Pulmonary artery endothelial cell (primary cell): ENCODE measurements at places on chromosomes 16 and 17. TPM values are rescaled to one million over a fixed set of nuclear protein-coding genes. Genes with fewer than 3 reads are reported as not detected.
A peak's percentile ranks its signal among the peaks of the same experiment; 100 is the strongest.

Gene TLCD1
- 1.1 and 1.4 TPM in 2 replicates for total RNA-seq

GRCh38 chr16:76797457-76797856 lies 393.5 kb upstream of the MON1B start:
- no peak for DNase-seq

DNA sequence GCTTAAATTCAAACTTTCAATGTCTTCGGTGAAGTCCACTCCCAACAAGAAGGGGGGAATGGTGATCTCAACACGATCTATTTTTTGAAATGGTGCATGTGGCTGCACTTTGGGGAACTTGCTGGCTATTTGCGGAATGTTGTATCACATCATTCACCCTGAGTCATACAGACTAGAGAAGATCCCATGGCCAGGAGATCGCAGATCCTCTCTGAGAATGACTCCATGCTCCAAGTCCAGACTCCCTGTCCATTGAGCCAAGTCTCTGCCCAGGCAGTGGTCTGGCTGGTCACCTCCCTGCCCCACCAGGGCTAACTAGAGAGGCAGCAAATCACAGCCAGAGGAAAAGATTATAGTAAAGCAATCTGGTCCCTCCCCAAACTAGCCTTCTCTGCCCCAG lies 120.6 kb downstream of the XYLT1 start:
- no peak for DNase-seq

DNA sequence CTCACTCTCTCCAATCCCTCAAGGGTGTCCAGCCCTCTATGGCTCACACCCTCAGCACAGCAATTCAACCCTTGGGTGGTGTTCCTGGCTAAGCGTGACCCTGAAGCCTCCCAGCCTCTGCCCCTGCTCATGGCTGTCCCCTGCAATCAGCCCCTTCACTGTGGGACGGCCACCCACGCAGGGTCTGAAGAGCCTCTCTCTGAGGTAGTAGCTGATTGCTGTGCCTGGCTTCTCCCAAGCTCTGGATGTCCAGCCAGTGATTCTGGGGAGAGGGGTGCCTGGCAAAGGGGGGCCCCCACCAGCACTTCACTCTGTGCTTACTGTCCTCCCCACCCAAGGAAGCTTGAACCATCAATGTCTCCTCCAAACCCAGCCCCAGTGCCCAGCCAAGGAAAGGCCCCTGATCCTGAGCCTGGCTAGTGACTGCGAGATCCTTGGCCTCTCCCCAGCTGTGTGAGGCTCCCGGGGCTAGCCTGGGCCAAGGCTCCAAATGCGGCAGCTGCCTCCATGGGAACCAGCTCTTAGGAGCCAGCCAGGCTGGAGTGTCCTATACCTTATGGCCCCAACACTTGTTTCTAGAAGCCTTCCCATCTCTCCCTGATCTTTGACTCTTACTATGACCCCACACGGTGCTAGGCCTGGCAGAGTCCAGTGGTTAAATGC lies 9.9 kb downstream of the MTSS2 start:
- no peak for DNase-seq

DNA sequence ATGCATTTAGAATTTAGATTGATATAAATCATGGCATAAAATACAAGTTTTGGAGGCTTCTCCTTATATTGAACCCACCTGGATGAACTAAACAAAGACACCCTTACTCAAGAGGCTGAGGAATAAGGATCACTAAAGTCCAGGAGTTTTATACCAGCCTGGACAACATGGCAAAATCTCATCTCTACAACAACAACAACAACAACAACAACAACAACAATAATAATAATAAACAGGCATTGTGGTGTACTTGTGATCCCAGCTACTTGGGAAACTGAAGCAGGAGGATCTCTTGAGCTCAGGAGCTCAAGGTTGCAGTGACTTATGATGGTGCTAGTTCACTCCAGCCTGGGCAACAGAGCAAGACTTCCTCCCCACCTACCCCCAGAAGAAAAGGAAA lies 558.0 kb downstream of the TOX3 start:
- DNase-seq = no peak

DNA sequence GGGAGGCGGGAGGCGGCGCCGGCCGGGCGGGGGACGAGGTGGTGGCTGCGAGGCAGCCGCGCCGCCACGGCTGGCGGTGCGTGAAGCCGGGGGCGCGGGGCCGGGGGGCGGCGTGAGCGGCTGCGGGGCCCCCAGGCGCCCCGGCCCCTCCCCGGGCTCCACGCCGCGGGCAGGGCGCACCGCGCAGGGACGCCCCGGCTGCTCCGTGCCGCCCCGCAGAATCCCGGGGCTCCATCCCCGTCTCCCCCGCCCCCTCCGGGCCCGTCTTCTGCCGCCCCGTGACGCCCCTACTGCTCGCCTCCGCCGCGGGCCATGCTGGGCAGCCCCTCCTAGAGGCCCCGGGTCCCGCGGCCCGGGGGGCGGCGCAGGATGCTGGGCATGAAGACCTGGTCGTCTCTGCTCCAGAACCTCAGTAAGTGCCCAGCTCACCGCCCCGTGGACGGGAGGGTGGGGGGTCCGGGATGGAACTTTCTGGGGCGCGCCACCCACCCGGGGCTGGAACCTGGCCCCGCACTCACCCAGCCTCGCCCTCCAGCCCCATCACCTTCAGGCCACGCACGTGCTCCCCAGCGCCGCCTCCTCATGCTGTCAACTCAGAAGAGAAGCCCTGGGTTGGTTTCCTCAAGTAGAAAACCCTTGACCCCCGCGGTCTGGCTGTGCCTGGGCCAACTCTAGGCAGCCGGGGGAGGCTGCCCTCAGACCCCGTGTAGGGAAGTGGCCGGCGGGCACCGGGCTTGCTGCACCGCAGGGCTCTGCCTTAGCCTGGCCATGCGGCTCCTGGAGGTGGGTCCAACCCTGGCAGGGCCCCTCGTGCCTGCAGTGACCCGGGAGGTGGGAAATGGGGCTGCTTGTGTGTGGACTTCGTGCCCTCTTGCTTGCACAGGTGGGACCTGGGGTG lies 150.2 kb upstream of the GSE1 start:
- DNase-seq = no peak

DNA sequence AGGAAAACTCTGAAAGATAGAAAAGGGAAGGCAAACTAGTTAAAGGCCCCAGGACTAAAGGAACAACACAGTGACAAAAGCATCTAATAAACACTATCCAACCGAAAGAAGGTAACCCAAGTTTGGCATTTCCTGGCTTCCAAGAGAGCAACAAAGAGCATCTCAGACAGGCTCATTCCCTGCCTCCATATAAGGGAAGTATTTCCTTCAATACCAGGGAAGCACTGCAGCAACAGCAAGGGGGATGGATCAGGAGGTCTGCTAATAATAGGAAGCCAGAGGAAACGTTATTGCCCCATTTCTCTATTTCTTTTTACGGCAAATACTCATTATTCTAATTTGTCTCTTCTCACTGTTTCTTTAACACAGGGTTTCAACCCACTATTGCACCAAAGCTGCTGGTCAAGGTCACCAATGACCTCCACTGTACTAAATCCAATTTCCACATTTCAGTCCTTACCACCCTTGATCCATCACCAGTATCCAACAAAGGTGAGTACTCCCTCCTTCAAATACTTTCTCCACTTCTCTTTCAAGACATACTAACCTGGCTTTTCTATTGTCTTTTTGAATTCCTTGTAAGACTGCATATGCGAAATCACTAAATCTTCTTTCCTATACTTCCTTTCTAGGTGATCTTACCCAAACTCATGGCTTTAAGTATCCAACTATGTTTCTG lies 86.1 kb downstream of the KANSL1 start:
- no peak for DNase-seq

Gene AANAT
- not detected in 2 replicates for total RNA-seq

Gene CLDN6
- not detected in 2 replicates for total RNA-seq

Gene PRR35
- not detected in 2 replicates for total RNA-seq

GRCh38 chr16:56932721-56933619 lies 1.0 kb downstream of the HERPUD1 start:
- DNase-seq = peak; percentile 70

DNA sequence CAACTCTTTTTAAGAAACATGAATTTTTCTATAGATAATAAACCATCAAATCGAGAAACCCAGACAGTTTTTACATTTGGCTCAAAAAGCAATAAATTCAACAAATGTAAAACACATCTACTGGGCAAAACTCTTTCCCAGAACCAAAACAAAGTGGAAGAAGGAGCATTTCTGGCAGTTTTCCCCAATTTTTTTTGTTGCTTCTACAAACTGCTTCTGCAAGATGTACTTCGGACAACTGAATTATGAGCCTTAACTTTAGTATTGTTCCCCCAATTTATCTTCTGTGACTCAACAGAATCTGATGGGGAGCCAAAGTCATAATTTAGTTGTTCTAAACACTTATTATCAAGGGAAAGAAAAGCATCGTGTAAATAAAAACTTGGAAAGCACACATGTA lies 1047.2 kb downstream of the CDH11 start:
- no peak for DNase-seq

GRCh38 chr17:21288571-21289017 lies 4.1 kb downstream of the MAP2K3 start:
- DNase-seq = no peak

DNA sequence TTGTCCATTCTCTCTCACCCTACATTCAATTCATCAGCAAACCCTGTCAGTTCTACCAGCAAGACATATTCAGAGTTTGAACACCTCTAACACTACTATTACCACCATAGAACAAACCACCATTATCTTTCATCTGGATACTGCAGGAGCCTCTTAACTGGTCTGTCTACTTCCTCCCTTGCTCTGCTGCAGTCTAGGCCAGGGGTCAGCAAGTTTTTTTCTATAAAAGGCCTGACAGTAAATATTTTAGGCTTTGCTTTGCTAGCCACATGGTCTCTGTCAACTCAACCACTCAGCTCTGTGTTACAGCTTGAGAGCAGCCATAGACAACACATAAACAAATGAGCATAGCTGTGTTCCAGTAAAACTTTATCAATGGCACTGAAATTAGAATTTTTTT lies 13.8 kb downstream of the KCTD19 start:
- DNase-seq = no peak

Gene PYDC1
- total RNA-seq = not detected in 2 replicates

DNA sequence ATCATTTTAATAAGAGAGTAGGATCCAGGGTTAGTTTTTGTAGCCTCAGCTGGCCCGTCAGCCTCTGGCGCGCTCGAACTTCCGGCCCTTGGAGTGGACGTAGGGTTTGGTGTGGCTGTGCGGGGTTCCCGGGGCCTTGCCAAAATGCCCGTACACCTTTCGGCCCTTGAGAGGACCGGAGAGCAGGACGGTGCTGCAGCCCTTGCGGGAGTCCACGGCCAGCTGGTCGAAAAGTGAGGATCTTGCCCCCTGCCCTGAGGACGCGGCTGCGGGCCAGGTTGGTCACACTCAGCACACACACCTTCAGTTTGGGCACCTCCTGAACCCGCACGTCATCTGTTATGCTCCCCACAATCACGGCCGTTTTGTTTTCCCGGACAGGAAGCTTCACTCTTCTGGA lies 42.2 kb upstream of the CNTNAP4 start:
- no peak for DNase-seq

DNA sequence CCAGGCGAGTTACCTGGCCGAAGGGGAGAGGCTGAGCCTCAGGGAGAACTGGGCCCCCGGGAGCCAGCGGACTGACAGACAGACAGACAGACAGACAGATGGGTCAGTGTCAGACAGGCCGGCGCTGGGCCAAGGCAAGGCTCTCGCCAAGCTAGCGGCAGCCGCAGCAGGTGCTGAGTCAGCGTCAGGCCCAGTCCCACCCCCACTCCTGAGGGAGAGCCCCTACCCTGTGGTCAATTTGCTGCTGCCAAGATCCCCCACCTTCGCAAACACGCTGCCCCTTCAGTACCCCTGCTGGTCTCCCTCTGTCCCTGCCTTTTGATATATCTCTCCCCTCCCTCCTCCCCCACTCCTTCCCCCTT lies 1.5 kb downstream of the FGF11 start:
- DNase-seq = no peak

- DNase-seq = no peak
Observed at GRCh38 chr16:48125888-48126287, 29.9 kb downstream of the ABCC12 start.

Gene ABCA6
- total RNA-seq = 32.0 and 100 TPM in 2 replicates

DNA sequence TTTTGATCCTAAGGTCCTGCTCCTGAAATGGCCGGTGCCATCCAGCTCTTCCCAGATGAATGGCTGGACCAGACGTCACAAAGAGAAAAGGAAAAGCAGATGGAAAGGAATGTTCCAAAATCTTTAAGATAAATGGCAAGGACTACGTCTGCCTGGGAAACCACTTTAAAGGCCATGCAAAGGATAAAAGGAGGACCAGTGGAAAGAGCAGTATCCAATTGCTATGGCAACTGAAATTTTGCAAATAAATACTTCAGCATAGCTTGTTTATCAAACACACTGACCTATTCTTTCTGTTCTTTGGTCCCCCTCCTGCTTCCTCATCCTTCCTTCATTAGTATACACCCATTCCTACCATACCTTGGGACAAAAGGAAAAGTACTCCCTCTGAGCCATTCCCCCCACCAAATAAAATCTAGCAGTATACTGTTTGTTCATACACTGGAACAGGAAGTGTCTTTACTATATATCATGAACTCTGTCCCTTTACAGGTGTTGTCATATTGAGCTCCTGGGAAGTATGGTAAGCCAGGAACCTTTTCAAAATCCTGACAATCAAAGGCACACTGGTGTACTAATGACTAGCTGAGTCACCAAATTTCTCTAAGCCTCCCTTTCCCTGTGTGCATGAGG lies 37.2 kb upstream of the NUFIP2 start:
- DNase-seq = no peak

GRCh38 chr17:9360677-9361081 lies 214.9 kb downstream of the STX8 start:
- DNase-seq = no peak

- no peak for DNase-seq
Observed at GRCh38 chr16:57950382-57950781, 20.5 kb downstream of the CNGB1 start.

Gene BICDL2
- not detected in 2 replicates for total RNA-seq

- DNase-seq = no peak
Observed at GRCh38 chr16:87060034-87060986, 256.9 kb downstream of the C16orf95 start.

- no peak for DNase-seq
Observed at GRCh38 chr16:64450177-64450576, 671.7 kb downstream of the CDH11 start.

Gene RAB26
- 0.46 and 1.1 TPM in 2 replicates for total RNA-seq

Gene ATXN1L
- total RNA-seq = 14.1 and 17.0 TPM in 2 replicates

- no peak for DNase-seq
Observed at GRCh38 chr17:80008383-80008840, 27.3 kb downstream of the TBC1D16 start.

DNA sequence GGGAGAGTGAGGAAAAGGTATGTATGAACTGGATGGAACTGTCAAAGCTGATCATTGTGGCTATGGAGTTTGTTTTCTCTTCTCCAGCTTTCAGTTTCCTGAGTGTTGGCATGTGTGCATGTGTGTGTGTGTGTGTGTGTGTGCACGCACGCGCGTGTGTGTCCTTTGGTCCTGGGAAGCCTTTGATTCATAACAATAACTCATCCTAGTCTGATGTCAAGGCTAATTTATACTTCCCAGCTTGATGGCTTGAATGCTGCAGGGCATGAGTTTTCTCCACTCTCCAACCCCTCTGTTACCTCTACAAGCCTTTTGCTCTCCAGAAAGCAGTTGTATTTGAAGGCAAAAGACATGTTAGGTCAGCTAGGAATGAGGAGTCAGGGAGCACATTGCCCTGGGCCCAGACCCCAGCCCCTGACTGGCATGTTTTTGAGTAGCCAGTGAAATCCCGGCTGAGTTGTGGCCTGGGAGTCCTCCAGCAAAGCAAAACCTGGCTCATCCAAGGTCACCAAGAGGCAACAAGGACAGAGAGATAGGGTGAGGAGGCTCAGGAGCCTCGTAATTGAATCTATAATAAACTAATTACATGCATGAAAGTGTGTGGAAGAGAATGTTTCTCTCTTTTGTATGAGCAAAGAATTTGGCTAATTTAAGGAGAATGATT lies 8.9 kb upstream of the CDC42EP4 start:
- DNase-seq = no peak

Gene KRTAP4-4
- not detected in 2 replicates for total RNA-seq

Gene DHRS7C
- total RNA-seq = not detected in 2 replicates
